ENCODE measurements at places on chromosomes 16 and 17.

GRCh38 chr17:67198131-67198530 lies 46.9 kb downstream of the HELZ start:
- DNase-seq = no peak

GRCh38 chr17:50047083-50047482 lies 8.8 kb upstream of the ITGA3 start:
- no peak for DNase-seq

DNA sequence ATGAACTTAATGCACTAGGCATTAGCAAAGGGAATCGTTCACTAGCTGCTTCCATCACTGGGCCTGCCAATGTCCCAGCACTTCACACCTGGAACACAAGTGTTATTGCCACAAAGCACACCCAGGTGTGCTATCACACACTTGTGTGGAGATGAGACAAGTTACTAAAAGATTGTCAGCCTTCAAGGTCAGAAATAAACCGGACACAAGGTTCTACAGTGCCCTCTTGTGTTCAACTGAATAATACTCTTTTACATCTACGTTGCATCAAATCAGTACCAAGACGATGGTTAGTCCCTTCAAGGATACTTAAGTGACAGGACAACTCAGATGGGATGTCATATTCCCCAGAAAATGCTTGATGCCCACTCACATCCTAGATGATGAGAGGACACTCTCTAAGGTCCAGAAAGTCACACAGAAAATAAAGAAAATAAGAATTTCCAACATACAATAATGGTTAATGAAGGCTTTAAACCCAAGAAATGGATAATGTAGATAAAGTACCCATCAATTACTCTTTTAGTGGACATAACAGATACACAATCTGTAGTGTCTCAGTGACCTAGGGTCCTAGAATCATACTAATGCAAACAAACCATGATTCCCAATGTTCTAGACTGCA lies 16.4 kb upstream of the GLG1 start:
- DNase-seq = peak; percentile 45

DNA sequence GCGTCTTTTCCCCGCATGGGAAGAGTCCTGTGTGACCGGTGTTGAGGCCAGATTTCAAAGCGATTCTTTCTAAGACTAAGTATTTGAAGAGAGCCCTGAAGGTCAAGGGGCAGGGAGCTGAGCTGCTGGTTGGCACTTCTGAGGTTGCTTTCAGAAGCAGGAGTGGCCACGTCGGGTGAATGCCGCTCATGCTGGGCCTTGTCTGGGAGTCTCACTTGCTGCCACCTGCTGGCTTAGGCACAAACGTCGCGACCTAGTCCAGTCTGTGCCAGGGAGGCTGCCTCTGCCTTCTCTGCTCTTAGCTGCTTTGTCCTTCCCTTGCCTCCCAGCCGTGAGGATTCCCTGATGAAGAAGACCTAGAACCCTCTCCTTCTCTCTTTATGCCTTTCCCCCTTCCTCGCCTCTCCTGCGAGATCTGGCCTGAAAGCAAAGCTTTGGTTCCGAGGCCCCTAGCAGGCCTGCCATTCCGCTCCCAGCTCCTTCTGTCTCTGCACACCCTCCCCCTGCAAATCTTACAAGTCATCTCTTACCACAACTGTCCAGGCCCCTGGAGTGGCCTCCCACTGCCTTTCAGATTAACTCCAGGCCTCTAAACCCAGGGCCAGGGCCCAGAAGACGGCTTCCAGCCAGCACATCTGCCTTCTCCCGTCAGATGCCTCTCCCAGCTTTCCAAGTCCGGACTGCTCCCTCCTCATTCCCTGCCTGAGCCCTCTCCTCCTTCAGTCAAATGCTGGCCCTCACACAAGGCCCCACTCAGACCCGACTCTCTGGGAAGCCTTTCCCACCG lies 11.4 kb downstream of the CTNS start:
- DNase-seq = peak; percentile 43

DNA sequence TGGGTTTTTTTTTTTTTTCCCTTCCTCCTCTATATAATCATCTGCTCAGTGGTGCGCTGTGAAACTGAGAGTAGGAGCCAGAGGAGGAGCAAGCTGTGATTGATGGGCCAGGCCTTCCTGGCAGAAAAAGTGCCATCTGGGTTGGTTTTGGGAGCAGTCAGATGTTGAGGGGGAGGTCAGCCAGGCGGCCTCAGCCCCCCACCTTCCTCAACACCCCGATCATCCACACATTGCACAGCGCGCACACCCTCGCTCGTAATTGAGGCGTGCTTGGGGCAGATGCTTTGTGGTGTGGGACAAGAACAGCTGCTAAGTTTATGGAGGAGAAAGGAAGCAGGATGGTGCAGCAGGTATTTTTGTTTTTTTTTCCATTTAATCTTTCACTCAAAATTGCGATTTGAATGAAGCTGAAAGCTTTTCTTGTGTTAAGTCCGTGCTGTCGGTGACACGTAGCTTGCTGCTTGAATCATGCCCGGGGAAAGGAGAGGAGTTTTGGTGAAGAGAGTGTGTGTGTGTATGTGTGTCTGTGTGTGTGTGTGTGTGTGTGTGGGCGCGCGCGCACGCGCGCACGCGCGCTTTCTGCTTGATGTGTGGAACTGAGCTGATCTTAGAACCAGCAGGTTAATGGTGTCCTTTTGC lies 177.4 kb downstream of the RBFOX1 start:
- DNase-seq = no peak

GRCh38 chr17:48995304-48995973 lies 1.7 kb upstream of the IGF2BP1 start:
- DNase-seq = no peak

DNA sequence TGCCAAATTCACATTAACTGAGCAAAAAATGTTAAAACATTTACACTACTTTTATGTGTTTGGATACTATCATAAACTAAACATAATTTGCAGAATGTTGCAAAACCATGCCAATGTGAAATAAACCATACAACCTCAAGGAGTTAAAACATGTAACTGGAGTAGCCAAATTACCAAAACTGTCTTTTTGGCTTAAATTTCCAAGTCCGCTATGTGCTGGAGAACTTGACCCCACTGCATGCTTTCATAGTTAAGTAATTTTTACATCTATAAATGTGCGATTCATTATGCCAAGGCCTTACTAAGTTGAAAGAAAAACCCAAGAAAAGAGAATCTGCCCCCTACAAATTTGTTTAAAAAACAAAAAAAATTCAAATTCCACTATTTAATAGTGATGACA lies 28.2 kb downstream of the BRD7 start:
- DNase-seq = no peak

GRCh38 chr16:3587547-3588110 lies 10.4 kb upstream of the NLRC3 start:
- DNase-seq = no peak

DNA sequence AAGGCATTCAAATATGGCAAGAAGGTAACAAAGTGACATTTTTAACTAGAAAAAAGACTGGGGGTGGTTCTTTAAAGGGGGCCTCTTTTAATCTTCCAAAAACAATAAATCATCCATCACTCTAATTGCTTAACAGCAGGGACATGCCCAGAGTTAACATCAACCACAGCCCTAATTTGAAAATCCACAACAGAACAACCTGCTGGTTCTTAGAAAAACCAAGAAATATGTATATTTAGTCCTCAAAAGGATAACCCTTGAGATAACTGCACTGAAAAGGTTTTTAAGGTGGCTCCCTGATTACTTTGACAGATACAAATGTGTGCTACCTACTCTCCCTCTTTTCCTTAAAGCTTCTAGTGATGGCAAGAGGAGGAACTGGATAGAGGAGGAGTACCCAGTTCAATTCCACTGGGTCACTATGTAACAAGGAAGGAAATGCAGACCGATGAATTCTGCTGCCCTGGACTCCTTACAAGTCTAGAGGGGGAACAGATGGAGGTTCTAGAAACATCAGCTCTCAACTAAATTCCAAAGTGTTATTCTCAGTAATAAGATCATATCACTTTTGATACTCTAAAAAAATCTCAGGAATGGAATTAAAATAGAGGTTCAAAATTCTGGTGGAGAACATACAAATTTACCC lies 54.3 kb downstream of the N4BP1 start:
- no peak for DNase-seq

- peak; percentile 35 for DNase-seq
Measured at GRCh38 chr16:85296859-85297660, 184.8 kb upstream of the CIBAR2 start.

DNA sequence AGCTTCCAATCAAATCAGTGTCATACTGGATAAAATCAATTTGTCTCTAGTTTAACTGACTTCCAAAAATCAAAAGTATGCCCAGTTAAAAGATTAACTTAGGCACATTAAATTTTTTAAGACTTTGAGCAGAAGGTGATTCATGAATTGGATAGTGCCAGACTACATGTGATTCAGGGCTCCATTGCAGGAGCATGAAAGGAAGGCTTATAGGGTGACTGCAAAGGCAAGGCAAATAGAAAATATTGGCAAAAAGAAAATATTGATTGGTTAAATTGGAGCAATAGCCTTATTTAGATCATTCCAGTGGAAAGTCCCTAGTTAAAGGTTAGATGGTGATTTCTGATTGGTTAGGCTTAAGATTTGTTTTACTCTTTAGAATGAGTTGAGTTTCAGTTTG lies 223.9 kb upstream of the ERCC4 start:
- no peak for DNase-seq

Measured in RPMI7951 (cell line).